AG20443 (cell line): ENCODE measurements at places on chromosomes 6 and 20.
A peak's percentile ranks its signal among the peaks of the same experiment; 100 is the strongest.

DNA sequence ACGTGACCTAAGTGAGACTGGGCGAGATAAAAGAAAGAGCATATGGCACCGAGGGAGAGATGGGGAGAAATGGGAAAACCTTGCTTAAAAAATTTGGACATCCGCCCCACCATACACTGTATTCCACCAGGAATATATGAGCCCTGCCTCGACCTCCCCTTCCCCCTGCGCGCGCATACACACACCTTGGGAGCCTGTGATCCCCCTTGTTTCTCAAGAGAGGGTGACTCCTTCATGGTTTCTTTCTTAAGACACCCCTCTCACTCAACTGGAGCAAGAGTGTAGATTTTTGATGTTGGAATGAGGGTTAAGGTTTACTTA, 480 bp downstream of the ABCF1 start:
- DNase-seq = no peak

- no peak for DNase-seq
Observed at GRCh38 chr6:68677058-68677457, 42.0 kb downstream of the ADGRB3 start.

DNA sequence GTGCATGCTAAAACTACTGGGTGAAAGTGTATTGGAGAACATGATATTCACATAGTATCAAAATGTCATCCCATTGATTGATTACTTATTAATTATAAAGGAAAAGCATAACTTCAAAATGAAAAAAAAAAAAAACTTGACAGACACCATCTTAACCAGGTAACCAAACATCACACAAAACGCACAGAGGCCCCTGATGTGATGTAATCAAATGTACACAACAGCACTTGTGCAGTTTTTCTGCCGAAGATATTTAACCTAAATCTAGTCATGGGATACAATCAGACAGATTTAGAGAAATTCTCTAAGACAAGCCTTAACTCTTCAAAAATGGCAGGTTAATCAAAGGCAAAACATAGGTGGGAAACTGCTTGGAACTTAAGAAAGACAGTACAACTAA, 102.0 kb upstream of the TENT5A start:
- DNase-seq = no peak

DNA sequence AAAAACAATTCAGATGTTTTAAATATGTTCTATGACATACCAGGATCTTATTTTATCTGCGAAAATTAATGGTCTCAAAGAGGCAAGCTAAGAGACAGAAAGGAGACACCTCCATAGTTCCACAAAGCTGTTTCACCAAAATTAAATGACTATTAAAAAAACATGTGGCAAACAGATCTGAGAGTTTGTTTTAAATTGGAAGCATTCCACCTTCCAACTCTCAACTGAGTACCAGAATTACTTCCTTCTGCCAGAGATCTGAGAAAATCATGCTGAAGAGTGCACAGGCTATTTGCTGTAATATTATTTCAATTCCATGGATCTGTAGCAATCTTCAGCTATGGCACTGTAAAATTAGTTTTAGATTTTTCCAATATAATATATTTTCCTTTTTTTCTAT, 669.5 kb upstream of the MARCKS start:
- DNase-seq = peak; percentile 25

- DNase-seq = peak; percentile 64
Observed at GRCh38 chr20:11350126-11351005, 567.3 kb upstream of the BTBD3 start.

DNA sequence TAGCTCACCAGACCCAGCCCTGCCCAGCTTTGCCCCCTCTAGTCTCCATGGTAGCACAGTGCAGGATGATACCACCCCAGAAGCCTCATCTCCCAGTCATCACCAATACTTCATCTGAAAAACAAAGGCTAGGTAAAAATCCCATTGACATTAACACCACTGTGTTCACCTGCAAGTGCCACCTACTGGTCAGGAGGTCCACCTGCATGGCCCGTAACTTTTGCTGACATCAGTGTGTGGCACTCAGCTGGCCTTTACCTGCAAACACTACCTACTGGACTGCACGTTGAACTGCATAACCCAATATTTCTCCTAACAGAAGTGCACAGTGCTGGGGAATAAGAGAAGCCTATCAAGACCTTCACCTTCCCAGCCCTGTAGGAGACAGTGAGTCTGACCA, 234.7 kb upstream of the ADGRB3 start:
- DNase-seq = no peak

GRCh38 chr20:1922786-1923185, 27.6 kb downstream of the SIRPA start:
- DNase-seq = no peak

DNA sequence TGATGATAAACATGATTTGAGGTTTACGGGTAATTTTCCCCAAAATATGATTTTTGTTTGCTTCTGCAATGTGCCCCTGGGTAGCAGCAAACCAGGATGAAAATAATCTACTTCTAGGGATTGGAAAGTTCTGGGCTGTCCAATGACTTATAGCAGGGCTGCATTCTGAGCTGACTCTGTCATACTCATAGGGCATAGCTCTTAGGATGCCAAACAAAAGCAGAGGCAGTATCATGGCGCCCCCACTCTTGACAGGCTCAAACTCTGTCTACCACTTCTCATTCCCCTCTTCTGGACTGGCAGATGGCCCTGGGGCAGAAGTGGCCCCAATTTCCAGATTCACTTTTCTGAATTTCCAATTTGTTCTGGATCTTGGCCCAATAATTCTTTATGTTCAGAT, 10.3 kb downstream of the SERPINB1 start:
- DNase-seq = no peak

GRCh38 chr6:82589509-82590206, 226.0 kb downstream of the TPBG start:
- DNase-seq = peak; percentile 30

GRCh38 chr6:69422020-69422419, 374.8 kb downstream of the LMBRD1 start:
- no peak for DNase-seq

DNA sequence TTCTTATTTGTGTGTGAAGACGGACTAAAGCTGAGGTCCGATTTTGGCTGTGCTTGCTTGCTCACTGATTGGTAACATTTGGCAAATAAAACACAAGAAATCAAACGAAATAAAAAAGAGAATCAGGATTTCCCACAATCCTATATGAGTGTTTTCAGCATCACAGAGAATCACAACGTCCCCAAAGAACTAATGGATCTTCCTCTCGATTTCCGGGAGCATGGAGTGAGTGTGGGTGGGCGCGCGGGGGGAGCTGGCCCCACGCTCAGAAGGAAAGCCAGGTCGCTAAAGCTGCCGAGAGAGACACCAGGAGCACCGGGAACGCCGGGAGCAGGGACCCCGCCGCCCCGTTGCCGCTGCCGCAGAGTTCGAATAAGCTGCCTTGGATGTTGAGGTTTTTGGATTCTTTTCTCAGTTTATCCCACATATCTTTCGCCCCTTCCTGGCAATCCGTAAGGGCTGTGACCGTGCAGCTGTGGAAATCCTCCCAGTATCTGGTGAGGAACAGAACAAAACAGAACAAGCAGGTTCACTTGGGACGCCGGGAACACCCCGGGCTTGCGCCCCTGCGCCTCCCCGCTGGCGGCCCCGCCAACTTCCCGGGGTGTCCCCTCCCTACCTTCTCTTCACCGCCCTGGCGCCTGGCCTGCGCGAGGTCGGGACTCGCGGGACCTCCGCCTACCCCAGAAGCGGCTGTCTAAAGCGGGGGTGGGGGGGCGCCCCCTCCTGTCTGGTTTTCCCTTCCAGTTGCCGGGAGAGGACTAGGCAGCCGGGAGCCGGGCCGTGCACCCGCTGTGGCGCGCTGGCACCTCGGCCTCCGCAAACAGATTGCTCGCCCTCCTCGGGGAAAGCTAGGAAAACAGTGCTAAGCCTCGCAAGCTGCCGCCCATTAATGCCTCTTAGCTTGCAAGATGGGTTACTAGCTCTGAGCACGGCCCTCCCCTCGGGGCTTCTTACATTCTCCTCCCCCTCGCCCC, 7.7 kb downstream of the NRN1 start:
- DNase-seq = peak; percentile 68

GRCh38 chr6:28587746-28588075, 62.0 kb downstream of the GPX5 start:
- peak; percentile 13 for DNase-seq

DNA sequence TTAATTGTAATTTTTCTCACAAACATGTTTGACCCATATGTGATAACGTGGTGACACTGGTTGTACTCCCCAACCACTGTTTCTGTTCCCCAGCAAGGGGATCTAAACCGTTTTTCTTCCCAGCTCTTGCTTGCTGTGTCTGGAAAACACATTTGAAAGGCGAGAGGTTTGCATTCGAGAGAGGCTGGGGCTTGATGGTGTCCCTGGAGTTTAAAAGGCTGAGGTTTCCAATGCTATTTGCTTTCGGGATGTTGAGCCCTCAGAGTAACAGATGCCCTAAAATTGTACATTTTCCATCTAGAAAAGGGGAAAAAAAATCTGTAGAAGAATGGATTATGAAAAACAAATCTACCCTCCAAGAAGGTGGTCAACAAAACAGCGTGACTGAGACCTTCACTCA, 35.4 kb downstream of the AKAP12 start:
- no peak for DNase-seq

- DNase-seq = no peak
Observed at GRCh38 chr6:53811746-53812145, 16.9 kb downstream of the LRRC1 start.

DNA sequence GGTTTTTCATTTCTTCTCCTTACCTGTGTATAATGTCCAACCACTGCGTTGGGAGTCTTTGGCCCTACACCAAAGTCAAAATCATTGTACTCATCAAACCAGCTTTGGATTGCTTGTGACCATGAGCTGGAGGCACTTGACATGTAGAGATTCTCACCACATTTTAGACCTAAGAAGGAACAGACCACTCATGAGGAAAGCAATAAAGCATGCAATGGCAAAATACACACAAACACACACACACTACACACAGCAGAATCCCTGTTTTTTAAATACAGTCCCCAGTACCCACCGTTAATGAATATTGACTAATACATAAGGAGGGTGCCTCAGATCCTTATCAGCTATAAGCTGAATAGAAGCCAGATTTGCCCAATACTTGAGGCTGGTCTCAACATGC, 10.5 kb downstream of the CRISP3 start:
- DNase-seq = no peak

GRCh38 chr6:106745824-106746582, 116.6 kb downstream of the QRSL1 start:
- no peak for DNase-seq

DNA sequence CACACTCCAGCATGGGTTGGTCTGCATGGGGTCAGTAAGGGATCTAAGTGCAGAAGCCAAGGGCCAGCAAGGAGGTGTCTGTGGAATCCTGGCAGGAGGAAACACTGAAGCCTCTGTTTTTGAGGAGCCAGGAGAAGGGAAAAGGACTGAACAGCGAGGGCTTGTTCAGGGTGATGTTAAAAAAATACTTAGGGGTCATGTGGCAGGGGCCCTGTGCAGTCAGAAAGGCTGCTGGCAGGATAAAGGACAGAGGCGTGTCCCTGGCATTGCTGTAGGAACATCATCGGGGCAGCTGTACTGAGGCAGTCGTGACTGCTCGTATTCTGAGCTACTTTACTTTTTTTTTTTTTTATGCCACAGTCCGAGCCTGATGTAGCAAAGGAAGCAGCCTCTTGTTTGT, 127.1 kb upstream of the ZFP64 start:
- DNase-seq = peak; percentile 27

- DNase-seq = no peak
Observed at GRCh38 chr6:89941763-89942497, 47.7 kb downstream of the GJA10 start.

GRCh38 chr6:132683543-132683942, 24.6 kb upstream of the TAAR1 start:
- peak; percentile 45 for DNase-seq

DNA sequence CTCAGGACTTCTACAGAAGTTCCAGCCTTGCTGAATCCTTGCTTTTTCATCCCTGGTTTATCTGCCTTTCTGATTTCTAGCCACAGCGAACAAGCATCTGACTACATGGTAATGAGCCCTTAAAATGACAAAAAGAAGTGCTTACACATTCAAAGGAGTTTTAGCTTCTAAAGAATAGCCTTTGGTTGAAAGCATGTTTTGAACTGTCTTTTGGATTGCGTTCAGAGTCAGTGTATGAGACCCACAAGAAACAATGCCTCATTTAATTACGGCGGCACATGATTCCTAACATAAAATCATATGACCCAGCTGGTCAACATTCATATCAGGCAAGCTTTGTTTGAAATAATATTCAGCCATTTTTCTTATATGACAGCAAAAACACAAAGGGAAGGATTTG, 784.2 kb downstream of the KIF16B start:
- DNase-seq = no peak

- DNase-seq = no peak
Observed at GRCh38 chr6:128057541-128057940, 156.7 kb upstream of the THEMIS start.

DNA sequence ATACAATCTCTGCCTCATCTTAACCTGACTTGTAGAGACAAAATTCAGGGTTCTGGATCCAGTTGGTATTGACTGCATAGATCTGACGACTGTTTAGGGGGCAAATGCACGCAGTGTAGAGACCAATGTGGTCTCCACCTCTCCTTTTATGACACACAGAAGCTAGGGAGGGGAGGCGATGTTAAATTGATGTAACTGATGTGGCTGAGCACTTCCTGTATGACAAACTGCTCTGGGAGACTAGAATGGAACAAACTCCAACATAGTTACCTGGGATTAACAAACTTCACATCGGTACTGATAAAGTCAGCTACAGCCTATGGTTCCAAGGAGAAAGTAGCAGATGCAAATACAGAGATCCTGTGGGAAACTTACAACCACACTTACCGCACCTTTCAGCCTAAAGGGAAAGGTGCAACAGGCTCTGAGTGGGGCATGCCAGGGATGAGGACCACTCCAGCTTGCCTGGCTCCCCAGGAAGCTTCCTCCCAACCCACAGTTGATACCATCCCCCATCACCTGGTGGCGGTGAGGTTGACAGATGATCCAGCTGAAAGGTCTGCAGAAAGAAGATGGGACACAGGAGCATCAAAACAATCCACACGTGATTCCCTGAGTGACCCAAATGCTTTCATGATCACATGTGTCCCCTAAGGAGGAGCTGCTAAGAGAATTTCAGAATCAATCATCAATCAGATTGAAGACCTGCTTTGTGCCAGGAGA, 60.6 kb upstream of the MRPS10 start:
- DNase-seq = no peak

DNA sequence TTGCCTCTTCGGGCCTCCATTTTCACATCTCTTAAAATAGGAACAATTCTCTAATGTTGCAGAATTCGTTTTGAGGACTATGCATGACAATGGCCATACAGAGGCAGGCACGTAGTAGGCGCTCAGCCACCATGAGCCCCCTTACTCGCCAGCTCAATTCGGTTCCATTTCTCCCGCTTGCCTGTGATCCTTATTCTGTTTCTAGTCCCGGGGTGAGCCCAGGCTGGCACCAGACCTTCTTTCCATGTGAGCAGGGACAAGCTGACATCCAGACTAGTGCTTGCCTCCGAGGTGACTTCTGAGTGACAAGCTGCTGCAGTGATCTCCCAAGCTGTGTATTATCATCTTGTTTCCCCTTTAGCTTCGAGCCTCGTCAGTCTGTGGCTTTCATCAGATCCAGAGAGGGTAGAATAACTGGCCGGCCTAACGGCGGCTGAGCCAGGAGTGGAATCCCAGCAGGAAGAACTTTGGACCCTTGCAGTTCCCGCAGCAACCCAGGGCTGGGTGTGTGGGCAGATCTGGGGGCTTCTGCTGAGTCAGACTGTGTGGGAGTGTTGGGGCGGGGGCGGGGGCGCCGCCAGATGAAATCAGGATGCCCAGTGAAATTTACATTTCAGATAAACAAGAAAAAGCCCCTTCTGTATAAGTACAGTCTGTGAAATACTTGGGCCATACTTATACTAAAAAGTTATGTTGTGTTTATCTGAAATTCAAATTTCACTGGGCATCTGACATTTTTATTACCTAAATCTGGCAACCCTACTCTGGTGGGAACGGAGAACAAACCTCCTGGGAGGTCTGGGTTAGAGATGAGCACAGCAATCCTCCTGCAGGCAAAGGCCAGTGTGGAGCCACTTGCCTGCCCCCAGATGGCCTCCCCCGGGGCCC, 10.9 kb downstream of the BANF2 start:
- no peak for DNase-seq
